ENCODE measurements at places on chromosomes 7 and 10.

GRCh38 chr10:6850452-6850851 is 270.4 kb upstream of the PRKCQ start:
- no peak for DNase-seq

DNA sequence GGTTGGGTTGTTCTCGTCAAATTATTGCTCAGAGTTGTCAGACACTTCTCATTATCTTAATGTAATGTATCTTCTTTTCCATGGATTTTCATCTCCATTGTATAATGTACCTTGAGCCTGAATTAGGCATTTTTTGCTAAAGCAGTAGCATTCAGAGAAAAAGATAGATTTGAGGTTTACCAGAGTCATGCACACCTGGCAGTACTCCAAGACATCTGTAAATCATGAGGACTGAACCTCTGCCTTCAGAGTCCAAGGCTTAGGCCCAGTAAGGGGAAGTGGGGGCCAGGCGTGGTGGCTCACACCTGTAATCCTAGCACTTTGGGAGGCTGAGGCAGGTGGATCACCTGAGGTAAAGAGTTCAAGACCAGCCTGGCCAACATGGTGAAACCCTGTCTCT is 624.3 kb upstream of the MBL2 start:
- DNase-seq: no peak

DNA sequence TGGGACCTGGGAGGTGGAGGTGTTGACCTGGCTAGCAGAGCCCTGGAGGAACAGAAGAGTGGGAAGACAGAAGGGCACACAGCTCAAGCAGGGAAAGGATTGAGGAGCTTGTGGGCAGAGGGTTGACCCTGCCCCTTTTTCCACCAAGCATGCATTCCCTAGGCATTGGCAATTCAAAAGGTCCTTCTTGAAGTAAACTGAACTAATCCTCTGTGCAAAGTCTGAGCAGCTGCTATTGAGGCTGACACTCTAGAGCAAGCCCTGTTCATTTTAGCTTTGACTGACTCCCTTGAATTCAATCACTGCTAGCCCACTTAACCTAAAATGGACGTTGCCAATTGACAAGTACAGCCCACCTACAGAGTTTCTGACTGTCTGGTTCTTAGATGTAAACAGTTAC is 116.5 kb upstream of the TNS3 start:
- no peak for DNase-seq

- DNase-seq: no peak
Observed at GRCh38 chr7:66518151-66518691, 110.5 kb upstream of the KCTD7 start.

DNA sequence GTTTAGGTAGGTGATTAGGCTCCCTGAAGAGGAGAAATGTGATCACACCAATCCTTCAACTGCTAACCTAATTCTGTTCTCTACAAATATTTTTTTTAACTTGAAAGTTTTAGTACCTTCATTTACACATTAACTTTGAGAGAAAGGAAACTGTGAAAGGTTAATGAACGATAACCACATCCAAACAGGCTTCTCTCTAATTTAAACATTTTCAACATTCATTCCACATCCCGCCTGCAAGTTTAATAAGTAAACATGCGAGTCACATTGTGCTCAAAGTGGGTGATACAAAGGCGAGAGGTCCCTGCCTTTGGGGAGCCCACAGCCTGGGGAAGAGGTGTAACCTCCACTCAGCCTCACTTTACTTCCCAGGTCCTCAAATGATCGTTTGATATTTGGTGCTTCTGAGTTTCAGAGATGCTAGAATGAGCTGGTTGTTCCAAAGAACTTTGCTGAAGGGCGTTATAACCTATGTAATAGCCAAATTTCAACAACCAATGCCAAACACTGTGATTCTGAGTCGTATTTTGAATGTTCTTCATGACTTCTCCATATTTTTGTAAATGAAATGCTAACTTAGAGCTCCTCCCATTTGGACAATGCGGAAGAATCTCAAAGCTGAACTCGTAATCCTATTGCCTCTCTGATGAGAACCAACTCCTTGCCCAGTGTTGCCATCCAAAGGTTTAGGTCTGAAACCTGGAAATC is 47.5 kb downstream of the DENND2A start:
- no peak for DNase-seq

- DNase-seq: no peak
Observed at GRCh38 chr7:152660021-152660420, 15.9 kb downstream of the XRCC2 start.

- DNase-seq: no peak
Observed at GRCh38 chr10:110040767-110041478, 33.1 kb downstream of the ADD3 start.

DNA sequence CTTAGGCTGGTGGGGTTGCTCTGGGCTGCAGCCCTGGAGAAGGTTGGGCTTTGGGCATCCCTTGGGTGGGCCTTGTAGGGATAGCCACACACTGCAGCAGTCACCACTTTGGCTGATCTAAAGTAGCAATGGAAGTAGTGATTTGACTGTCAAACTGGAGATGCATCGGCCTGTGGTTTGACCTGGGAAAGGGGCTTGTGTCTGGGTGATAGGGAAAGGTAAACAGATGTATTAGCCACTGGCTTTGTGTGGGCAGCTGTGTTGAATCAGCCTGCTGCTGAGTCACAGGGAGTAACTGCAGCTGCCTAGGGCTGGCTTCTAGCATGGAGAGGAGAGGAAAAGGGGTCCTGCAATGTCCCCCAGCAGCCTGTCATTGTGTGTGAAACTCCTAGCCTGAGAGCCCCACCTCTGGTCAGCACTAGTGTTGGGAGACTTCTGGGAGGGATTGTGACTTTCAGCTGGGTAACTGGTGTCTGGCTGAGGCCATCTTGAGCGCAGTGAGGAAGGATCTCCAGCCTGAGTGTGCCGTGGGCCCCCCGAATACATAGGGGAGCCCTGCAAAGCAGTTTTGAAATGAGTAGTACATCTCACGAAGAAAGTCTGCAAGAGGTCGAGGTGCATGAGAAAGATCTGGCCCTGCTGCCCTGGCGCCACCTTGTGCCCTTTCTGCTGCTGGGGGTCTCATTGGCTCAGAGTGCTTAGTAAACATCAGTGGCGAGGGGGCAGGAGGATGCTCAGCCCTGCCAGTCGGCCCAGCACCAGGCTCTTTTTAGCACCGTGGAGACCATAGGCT is 117.3 kb downstream of the FANK1 start:
- peak; percentile 34 for DNase-seq

GRCh38 chr7:51152706-51153200 is 163.9 kb downstream of the COBL start:
- DNase-seq: no peak

GRCh38 chr10:89210794-89211425 is 3.8 kb upstream of the CH25H start:
- DNase-seq: no peak

- no peak for DNase-seq
Observed at GRCh38 chr7:18429547-18429946, 66.0 kb upstream of the HDAC9 start.

DNA sequence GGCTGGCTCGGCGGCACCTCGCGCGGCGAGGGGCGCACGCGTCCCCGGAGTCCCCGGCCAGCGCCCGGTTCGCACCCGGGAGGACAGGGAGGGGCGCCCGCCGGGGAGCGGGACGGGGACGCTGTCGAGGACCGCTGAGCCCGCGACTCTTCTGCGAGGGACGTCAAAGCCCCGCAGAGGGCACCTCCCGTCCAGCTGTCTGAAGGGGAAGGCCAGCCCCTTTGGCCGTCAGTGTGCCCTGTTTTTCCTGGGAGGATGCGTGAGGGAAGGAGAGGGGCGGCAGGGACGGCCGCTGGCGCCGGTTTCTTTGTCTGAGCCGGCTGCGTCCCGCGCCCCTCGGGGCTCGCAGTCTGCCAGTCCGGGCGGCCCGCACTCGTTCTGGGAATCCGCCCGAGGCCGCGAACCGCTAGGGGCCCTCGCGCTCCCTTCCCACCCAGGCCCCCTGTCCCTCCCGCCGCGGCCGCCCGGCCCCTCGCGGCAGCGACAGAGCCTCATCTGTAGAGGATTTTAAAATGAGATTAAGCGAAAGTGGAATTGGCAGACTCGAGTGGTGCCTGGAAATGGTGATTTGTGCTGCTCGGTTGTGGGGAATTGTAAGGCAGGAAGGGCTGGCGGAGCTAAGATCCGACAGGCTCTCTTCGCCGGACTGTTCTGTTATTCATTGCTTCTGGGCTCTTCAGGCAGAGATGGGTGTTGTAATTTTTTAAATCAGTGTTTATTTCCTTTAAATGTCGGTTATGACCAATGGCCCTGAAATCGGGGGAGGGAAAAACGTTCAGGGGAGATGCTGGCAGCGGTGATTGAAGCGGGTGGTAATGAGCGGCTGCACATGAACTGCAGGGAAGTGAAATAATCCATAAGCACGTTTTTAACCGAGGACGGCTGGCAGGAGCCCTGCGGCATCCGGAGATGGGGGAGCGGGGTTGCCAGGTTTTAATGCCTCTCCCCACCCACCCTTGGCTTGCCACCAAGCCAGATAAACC is 618 bp upstream of the RELN start:
- DNase-seq: peak; percentile 37

GRCh38 chr7:76080204-76080603 is 32.3 kb downstream of the MDH2 start:
- DNase-seq: no peak

GRCh38 chr7:74015670-74016069 is 12.3 kb upstream of the ELN start:
- DNase-seq: no peak

- no peak for DNase-seq
Observed at GRCh38 chr10:44863344-44864047, 47.6 kb upstream of the TMEM72 start.

- no peak for DNase-seq
Observed at GRCh38 chr7:158355456-158356065, 232.1 kb downstream of the PTPRN2 start.

DNA sequence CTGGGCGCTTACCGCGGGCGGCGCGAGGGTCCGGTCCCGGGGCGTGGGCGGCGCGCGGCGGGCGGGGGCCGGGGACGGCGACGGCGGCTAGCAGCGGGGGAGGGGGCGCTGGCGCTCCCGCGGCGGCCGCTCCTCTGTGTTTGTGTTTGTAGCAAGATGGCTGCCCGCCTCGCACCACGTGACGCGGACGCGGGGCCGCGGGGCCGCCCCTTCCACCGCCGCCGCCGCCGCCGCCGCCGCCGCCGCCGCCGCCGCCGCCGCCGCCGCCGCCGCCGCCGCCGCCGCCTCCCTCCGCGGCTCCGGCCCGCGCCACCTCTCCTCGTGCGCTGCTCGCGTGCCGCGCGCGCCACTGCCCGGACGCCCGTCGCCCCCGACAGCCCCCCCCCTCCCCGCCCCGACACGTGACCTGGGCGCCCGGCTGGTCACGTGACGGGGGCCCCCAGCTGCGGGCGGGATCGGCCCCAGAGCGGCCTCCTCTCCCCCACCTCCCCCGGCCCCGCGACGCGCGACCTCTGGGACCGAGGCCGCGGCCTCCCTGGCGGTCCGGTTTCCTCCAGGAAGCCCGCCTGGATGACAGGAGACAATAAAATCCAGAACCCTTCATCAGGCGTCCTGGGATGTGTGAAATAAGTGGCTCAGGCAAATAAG is at the start of gene GIGYF1:
TSS of gene GIGYF1 (minus strand) at position 153 of the 648 bp plus-strand sequence. CDS start 6,012 bp downstream, outside the sequence.
- peak; percentile 89 for DNase-seq

- DNase-seq: no peak
Observed at GRCh38 chr7:157625973-157626742, 289.4 kb downstream of the DNAJB6 start.

GRCh38 chr7:122885583-122886356 is 490 bp downstream of the CADPS2 start:
- peak; percentile 40 for DNase-seq

- DNase-seq: no peak
Observed at GRCh38 chr10:48803801-48804584, 119.3 kb downstream of the WDFY4 start.

DNA sequence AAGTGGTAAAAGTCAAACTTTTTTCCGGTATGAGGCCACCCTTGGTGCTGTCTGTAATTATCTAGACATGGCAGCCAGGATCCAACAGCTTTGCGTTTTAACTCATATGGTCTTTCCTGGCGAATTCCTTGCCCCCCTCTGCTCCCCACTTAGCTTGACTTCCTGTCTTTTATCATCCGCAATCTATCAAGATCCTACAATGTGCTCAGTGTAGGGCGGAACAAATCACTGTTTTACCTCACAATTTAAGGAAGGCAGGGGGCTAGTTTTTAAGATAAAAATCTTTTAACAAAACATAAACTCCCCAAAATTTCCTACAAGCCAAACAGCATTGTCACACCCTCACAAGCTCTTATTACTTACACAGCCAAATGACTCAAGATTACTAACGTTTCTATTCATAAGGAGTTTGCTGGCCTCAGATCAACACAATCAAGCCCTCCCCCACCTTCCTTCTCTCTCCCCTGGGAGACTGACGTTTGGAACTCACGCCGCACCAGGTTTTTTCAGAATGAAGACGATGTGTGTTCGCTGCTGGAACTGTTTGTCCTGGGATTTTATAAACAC is 1.3 kb upstream of the CDK14 start:
- no peak for DNase-seq

DNA sequence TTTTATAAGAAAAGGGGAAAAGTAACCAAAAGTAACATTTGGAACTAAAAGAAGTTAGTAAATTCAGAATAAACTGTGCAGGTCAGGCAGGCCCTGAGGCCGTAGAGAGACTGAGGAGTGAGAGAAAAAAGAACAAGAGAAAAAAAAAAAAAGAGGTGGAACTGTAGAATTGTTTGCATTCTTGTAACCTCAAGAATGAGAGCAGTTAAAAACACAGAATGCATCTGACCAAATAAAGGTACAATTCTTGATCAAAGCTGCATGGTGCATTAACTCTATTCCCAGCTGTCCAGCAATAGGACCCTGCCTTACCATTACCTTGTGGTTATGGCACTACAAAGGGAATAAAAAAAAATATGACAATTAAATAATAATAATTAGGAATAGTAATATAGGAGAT is 170.1 kb upstream of the SEMA3A start:
- no peak for DNase-seq

DNA sequence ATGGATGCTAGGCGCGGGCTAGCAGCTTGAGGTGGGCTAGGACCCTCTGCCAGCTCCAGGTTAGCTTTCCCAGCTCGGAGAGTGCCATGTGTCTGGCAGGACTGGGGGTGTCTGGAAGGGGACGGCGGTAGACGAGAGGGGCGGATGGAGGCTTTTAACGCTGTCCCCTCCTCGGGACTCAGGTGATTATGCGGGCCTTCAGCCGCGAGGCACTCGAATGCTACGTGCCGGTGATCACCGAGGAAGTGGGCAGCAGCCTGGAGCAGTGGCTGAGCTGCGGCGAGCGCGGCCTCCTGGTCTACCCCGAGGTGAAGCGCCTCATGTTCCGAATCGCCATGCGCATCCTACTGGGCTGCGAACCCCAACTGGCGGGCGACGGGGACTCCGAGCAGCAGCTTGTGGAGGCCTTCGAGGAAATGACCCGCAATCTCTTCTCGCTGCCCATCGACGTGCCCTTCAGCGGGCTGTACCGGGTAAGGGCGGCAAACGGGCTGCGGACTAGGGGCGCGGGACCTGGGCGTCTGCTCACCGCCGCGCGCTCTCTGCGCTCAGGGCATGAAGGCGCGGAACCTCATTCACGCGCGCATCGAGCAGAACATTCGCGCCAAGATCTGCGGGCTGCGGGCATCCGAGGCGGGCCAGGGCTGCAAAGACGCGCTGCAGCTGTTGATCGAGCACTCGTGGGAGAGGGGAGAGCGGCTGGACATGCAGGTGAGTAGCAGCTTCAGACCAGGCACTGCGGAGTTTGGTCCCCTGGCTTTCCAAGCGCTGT is 1.1 kb downstream of the CYP26A1 start:
- peak; percentile 46 for DNase-seq

- no peak for DNase-seq
Observed at GRCh38 chr7:88127637-88128290, 92.1 kb downstream of the SRI start.

- DNase-seq: no peak
Observed at GRCh38 chr10:63318491-63318890, 147.3 kb downstream of the JMJD1C start.
